ENCODE measurements at places on chromosomes 4 and X. TPM values are rescaled to one million over a fixed set of nuclear protein-coding genes. Genes with fewer than 3 reads are reported as not detected.

The GATA1 gene
- total RNA-seq = 0.33 TPM

The GSX2 gene
- total RNA-seq = not detected

The PNMA6F gene
- not detected for total RNA-seq

The CORIN gene
- total RNA-seq = not detected

The CABS1 gene
- not detected for total RNA-seq

The FGF2 gene
- 0.73 TPM for total RNA-seq

The GPR82 gene
- 0.08 TPM for total RNA-seq

The LINC00632 gene
- 0.38 TPM for total RNA-seq

The SLC38A5 gene
- total RNA-seq = 247 TPM

The CT45A10 gene
- not detected for total RNA-seq

The SLC35A2 gene
- 31.5 TPM for total RNA-seq

DNA sequence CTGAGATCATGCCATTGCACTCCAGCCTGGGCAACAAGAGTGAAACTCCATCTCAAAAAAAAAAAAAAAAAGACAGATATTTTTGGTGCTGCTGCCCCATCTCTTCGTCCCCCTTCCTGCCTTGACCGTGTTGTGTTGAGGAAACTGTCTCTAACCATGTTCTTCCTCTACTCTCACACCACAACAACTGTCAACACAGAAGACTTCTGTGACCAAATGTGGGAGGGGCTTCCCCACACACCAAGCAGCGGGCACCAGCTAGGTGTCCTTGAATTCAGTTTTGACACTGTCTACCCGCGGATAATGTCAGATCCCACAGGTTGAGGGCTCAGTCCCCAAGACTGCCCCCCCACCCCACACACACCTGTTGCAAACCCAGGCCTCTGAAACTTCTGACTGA is 104.7 kb upstream of the BCOR start:
- no peak for DNase-seq

- DNase-seq = no peak
Observed at GRCh38 chrX:46398126-46398525, 147.1 kb downstream of the ZNF674 start.

DNA sequence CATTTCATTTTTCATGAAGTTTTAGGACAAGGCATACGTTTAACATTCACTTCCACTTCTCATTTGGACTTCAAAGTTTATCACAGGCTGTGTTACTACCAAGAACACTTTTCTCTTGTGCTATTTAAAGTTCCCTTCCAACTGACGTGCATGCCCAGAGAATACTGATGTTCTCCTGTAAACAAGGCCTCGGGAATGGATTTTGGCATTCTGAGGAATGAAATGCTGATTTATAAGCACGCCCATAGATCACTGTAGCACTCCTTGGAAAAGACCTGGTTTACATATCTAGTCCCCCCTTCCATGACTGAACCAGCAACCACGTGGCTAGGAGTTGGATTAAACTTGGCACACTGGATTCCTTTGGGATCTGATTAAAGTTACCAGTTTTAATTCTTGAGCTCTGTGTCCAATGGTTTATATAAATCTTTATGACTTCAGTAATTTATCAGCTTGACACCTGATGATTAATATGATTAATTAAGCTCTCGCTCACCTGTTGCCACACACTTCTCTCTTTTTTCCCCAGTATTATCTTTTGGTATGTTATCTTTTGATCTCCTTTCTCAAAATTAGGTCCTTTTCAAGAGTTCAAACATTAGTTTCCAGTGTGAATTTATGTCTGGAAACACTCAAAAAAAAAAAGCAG is 122.4 kb upstream of the HAND2 start:
- no peak for DNase-seq

- DNase-seq = no peak
Observed at GRCh38 chr4:16844816-16845586, 53.4 kb downstream of the LDB2 start.

- DNase-seq = no peak
Observed at GRCh38 chr4:105543346-105543745, 9.1 kb upstream of the ARHGEF38 start.

DNA sequence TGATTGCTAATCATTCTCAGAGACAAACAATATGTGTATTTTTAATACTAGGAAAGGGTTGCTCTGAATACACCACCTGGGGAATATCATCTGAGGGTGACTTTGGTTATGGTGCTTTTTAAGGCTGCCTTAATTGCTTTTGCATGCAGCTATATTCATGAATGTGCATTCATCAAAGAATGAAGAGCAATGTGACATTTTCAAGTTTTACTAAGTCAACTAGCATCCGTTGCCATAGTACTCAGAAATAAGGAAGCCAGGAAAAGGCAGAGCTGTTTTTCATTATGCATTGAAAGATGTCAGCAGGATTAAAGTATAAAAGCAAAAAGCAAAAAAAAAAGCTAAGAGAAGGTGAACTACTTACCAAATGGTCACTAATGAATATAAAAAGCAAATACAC is 67.4 kb upstream of the PCDH18 start:
- no peak for DNase-seq

DNA sequence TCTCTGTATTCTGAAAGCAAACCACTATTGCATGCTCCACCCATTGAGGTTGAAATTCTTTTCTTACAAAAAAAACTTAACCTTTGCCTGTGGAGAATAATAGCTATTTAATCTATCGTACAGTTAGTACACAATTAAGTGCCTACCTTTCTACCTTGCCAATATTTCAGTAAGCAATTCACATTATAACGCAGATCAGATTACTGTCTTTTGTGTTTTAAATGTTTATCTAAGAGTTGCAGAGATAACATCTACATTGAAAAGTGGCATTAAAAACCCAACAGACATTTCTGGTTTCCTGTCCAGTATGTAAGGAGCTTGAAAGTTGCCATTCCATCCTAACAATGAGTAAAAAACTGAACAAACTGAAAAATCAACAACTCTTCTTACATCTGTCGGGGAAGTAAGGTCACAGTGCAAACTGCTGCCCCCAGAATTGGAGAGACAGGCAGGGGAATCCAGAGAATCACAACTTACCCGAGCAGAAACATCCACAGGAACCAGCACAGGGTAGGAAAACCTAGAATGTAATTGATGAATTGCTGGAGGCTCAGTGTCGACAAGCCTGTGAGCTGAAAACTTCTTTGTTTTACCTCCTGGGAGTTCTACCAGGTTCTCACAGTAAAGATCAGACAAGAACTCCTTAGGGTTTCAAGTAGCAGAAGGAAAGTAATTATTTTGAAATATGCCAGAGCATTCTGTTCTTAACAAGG is 27.3 kb upstream of the ACSL4 start:
- no peak for DNase-seq

GRCh38 chr4:6271701-6272465 is 2.2 kb downstream of the WFS1 start:
- no peak for DNase-seq

DNA sequence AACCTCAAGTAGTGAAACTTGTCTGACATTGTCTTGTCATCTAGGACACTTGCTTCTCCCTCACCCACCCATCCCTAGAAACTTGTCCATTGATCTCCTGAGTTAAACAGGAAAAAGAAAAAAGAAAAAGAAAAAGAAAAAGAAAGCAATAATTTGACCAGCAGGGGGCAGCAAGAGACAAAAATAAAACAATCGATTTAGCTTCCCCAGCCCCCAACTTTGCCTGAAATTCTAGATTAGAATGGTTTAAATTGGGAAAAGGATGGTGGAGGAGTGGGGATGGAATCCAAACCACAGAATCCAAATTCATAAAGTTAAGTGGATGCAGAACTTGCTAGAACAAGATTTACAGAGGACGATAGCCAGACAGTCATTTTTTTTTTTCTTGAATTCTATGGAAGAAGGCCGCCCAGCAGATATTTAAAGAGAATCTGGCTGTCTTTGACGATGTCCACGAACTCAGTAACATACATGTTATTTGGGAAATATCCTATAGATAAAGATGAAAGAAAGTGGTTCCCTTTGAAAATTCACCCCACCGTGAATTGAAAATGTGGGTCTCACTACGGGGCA is 282.9 kb downstream of the USP46 start:
- no peak for DNase-seq

GRCh38 chr4:37561803-37562207 is 124.4 kb downstream of the RELL1 start:
- DNase-seq = no peak

DNA sequence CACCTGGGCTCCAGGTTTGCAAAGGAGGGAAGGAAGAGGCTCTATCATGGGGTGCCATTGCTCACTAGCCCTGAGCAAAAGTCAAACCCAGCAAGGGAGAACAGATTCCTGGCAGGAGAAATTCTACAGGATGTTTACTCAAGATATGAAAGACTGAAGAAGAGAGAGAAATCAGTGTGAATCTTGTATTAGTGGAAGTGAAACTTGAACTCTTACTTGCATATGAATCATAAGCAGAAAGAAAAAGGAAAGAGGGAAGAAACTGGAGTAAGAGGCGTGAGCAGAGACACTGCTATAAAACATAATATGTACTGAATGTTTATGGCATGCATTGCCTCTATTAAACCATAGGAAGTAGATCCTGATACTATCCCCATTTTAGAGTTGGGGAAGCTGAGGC is 60.9 kb downstream of the C4orf46 start:
- no peak for DNase-seq

DNA sequence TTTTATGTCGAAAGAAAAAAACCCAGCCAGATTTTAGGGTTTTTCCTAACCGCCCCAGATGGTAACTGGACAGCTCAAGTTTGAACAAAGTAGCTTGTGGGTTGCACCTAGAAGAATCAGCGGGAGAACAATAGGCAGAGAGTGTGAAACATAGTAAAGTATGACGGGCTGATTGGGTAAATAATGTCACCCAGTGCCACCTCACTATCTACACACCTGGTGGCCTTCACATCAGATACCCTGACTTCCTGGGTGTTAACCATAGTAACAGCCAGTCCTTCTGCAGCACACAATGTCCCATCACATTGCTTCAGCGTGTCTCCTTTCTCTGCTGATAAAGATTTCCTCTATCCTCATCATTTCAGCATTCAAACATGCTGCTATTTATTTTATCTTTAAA is 159.1 kb upstream of the HS3ST1 start:
- no peak for DNase-seq
